ENCODE measurements at places on chromosomes 13 and 19. TPM values are rescaled to one million over a fixed set of nuclear protein-coding genes. Genes with fewer than 3 reads are reported as not detected.

The FGF22 gene
- 0.29 TPM for total RNA-seq

The CEACAM19 gene
- total RNA-seq, result 4.5 TPM

DNA sequence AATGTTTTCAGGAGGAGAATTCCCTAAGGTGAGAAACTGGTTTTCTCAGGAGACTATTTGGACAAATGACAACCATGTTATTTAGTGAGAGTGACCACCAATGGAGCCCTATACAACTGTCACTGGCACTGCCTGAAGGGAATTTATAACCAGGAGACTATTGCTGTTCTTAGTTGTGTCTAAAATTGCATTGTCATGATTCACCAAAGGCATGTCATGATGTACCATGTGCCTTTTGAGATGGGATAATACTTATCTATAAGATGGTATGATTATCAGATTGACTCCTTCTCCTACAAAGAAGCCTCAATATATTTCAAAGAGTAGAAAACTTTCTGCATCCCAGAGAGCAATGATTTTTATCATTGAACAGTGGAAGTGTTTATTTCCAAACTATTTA lies 739.4 kb upstream of the GPC6 start:
- DNase-seq, result no peak

DNA sequence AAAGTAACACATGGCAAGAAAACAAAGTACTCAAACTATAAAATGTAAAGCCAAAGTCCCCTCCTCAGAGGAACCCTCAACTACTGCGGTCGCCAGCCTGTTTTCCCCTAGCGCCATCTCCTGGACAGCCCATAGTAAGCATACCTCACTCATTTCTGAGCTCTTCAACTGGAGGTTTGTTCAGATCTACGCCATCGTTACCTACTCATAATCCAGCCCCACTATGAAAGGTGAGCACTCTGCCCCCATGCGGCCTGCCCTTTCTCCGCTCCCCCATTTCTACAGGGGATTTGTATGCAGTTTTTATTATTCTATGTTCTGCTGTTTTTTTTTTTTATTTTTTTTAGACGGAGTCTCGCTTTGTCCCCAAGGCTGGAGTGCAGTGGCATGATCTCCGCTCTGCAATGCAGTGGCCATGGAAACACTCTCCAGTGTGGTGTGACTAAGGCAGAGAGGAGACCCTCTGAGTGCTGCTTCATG lies 26.2 kb downstream of the OPA3 start:
- no peak for DNase-seq

DNA sequence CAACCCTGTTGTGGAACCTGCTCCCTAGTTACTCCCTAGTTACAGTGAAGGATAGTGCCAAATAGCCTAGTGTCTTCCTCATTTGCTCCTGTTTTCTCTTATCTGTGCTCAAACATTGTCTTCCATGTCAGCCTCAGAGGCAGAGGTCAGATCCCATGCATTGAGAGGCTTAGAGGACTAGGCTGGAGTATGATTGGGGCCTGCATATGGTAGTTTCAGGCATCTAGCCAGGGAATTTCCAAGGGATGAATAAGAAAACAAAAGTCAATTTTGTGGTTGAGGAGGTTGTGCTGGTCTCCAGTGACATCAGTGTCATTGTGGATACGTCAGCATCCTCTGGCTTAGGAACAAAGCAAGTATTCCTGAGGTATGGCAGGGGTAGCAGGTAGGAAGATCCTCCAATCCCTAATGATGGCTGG lies 9.4 kb downstream of the ZNF546 start:
- no peak for DNase-seq

DNA sequence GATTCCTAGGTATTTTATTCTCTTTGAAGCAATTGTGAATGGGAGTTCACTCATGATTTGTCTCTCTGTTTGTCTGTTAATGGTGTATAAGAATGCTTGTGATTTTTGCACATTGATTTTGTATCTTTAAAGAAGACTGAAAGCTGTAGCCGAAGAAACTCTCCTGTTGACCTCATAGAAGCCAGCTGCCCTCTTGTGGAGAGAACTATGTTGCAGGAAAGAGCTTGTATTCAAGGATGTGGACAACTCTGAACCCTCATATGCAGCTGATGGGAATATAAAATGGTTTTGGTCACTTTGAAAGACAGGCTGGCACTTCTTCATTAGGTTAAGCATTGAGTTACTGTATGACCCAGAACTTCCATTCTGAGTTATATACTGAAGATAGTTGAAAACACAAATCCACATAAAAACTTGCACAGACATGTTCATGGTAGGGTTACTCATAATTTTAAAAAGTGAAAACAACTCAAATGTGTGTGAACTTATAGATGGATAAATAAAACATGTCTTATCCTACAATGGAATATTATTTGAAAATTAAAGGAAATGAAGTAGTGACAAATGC lies 65.8 kb upstream of the SLITRK6 start:
- DNase-seq, result no peak

GRCh38 chr13:43924549-43925245 lies 45.0 kb downstream of the LACC1 start:
- no peak for DNase-seq

DNA sequence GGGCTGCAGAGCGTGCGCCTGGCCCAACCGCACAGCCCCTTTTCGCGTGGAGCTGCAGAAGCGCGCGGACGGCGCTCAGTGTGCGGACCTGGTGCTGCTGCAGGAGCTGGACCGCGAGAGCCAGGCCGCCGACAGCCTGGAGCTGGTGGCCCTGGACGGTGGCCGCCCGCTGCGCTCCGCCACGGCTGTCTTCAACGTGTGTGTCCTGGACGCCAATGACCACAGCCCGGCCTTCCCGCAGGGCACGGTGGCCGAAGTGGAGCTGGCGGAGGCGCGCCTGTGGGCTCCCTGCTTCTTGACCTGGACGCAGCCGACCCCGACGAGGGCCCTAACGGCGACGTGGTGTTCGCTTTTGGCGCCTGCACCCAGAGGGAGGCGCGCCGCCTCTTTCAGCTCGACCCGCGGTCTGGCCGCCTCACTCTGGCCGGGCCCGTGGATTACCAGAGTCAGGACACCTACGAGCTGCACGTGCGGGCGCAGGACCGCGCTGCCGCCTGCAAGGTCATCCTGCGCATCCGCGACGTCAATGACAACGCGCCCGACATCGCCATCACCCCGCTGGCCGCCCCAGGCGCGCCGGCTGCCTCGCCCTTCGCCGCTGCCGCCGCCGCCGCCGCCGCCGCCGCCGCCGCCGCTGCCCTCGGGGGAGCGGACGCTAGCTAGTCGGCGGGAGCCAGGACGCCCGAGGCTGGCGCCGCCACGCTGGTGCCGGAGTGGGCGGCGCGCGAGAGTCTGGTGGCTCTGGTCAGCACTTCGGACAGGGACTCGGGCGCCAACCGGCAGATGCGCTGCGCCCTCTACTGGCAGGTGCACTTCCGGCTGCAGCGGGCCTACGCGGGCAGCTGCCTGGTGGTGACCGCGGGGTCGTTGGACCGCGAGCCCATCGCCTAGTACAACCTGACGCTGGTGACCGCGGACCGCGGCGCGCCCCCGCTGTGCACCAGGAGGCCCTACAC lies 172.2 kb downstream of the OLFM4 start:
- DNase-seq, result peak; percentile 57

The IZUMO2 gene
- total RNA-seq, result not detected

The SLC10A2 gene
- not detected for total RNA-seq

The SLC1A6 gene
- total RNA-seq, result 0.16 TPM

DNA sequence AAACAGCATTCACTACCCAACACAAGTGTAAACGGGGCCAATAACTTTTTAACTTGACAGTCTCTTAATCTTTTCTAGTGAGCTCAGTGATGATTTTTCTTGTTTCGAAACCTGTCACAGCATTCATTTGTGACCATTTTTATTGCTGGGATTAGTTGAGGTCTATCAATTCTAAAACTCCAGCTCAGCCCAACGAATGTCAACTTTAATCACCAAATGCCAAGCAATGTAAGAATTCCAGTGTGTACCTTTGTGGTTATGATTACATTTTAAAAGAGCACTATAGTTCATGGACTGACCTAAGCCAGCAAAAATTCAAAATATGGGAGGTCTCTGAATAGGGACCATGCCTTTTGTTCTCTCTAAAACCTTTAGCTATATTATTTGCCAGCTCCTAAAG lies 694.3 kb upstream of the SGCG start:
- DNase-seq, result no peak

GRCh38 chr13:50159607-50160006 lies 144.4 kb downstream of the KCNRG start:
- DNase-seq, result no peak

- DNase-seq, result peak; percentile 72
These were observed 21.4 kb downstream of the MAP4K1 start for GRCh38 chr19:38596057-38596981.

DNA sequence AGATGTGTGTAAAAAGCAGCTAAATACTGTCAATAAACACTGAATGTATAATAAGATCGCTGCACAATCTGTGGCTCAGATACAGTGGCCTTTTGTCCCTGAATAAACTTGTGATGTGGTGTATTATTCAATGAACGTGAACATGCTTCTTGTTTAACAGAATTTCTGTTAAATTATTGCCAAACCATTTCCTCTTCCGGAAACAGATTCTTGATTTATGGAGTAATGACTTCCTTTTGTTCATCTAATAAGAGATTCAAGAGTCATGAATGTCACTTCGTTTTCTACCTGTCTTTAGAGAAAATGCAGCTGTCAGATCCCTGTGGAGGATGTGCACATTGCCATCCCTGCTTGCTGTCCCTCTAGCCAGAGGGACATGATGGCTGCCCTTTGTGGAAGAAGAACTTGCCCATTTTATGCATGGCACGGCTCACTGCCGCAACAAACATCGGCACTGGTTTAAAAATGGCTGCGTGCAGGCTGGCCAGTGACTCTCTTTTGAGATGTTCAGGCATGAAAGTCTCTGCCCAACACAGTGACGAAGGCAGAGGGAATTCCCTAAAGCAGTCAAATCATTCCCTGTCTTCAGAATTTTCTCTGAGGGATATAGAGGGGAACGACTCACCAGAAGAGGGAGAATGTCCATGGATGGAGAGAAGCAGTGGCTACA lies 3.1 kb upstream of the TNFSF13B start:
- no peak for DNase-seq

- peak; percentile 48 for DNase-seq
These were observed 11.0 kb downstream of the STK24 start for GRCh38 chr13:98565726-98566565.

GRCh38 chr13:74986609-74987008 lies 495.4 kb downstream of the TBC1D4 start:
- no peak for DNase-seq

- DNase-seq, result no peak
These were observed 24.2 kb downstream of the NEK5 start for GRCh38 chr13:52104624-52105023.

DNA sequence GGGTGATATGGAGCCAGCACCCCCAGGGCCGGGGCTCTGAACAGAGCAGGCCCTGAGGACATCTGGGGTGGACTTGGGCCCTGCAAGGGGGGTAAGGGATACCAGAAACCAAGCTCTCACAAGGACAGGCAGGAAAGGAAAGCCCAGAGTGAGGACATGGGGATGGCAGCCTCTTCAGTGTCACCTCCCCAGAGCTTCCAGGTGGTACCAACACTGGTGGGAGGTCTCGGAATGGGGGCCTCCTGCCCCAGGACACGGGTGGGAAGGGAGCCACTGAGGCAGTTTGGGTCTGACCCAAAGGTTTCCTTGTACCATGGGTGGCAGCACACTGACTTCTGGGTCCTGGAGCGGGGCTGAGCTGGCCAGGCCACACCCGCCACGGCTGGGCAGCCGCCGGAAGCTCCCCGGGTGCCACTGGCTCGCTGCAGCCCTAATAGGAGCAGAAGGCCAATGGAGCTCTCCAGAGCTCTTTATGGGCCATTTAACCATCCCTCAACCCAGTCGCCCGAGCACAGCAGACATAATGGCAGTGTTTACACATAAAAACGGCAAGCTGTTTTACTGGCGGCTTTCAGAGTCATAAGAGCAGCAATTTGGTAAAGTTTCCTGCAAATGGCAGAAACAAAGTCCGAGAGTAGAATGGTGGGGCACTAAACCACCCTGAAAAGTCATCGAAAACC lies 59.3 kb downstream of the PEPD start:
- DNase-seq, result no peak

GRCh38 chr19:47284324-47284899 lies 9.7 kb downstream of the INAFM1 start:
- no peak for DNase-seq

The WDR87 gene
- total RNA-seq, result not detected

The NKG7 gene
- total RNA-seq, result 1.7 TPM

The MICOS13 gene
- total RNA-seq, result 68.4 TPM

- no peak for DNase-seq
These were observed 130.2 kb downstream of the FGF9 start for GRCh38 chr13:21800837-21801616.

DNA sequence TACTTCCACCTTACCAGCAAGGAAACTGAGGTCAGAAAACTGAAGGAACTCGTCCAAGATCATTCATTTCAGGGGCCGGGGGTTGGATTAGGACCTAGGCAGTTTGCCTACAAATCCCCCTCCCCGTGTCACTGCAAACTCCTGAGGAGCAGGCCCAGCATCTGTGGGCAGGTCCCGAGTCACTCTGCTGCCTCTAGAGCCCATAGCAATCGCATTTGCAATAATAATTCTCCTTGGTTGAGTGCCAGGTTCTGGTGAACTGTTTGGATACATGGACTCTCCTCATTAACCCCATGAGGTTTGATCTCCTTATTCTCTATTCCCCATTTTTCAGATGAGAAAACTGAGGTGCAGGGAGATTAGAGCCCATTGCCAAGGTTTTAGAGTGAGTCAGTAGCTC lies 903 bp downstream of the PIN1 start:
- no peak for DNase-seq

The IQCN gene
- 5.9 TPM for total RNA-seq

- no peak for DNase-seq
These were observed 9.0 kb downstream of the NFIX start for GRCh38 chr19:13004273-13004672.

DNA sequence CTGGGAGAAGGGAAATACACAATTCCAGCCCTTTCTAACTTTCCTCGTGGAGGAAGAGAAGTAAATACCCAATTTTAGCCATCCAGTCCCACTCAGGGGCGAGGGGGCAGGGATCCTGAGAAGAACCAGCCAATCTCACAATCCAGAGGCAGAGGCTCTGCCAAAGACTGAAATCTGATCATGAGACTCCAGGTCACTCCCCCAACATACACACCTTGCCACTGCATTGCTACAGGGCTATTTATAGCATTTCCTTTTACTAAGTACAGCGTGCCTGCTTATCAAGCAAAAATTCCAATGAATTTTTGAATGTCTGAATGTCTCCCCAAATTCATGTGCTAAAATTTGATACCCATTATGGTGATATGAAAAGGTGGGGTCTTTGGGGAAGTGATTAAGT lies 1687.5 kb downstream of the EFNB2 start:
- no peak for DNase-seq

The ELSPBP1 gene
- total RNA-seq, result not detected

DNA sequence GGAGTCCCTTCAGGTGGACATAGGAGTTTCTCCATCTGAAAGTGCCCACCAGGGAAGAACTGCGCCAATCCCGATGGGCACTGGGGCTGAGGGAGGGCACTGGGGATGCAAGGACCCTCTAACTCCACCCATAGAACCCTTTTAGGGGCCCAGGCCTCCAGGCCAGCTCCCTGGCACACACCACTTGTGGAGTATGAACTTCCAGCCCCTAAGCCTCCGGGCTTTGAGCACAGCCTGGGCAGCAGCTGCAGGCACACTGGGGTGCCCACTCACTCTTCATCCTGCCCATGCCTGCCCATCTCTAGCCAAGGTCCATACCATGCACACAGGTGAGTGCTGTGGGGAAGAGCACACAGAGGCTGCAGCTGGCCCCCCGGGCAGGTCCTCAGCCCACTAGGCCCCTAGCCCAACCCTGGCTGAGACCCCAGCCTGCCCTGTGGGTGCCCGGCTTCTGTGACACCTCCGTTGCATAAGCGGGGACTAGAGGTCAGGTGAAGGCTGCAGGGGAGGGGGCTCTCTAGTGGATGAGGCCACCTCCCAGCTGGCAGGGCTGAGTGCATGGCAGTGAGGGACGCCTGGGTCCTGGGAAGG lies 14.6 kb upstream of the SLC7A10 start:
- no peak for DNase-seq
